ENCODE measurements at places on chromosomes 6 and 20. TPM values are rescaled to one million over a fixed set of nuclear protein-coding genes. Genes with fewer than 3 reads are reported as not detected.

- peak; percentile 58 for DNase-seq
Observed at GRCh38 chr6:142537612-142538478, 236.0 kb downstream of the ADGRG6 start.

DNA sequence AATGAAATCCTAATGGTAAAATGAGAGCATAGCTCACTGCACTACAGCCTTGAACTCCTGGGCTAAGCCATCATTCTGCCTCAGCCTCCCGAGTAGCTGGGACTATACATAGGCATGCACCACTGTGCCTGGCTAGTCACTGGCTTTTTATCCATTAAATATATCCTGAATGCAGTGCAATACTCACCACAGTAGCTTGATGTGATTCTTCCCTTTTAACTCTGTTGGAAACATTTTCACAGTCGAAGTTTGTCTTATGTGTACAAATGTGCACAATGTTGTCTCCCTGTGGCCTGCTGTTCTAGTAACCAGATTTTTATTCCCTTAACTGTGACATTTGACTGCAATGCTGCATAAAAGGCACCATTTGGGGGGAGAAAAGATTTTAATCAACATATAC is 56.7 kb downstream of the TRMT6 start:
- DNase-seq = no peak

DNA sequence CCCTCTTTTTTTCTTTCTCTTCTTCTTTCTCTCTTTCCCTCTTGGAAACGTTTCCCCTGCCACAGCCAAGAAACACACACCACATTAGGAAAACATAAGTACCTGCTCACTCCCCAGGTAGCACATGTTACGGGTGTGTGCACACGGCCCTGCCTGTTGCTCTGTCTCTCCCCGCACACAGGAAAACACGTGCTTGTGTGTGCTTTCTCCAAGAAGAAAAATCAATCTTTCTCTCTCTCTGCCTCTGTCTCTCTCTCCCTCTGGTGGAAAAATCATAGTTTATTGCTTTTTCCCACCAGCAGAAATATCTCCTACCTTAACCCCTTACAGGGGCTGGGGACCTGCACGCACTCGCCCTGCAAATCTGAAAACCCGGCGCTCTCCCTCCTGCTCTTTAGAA is 102.3 kb downstream of the EDN3 start:
- no peak for DNase-seq

- DNase-seq = no peak
Observed at GRCh38 chr6:47235964-47236760, 73.5 kb downstream of the TNFRSF21 start.

- no peak for DNase-seq
Observed at GRCh38 chr6:119543332-119543731, 193.8 kb upstream of the MAN1A1 start.

DNA sequence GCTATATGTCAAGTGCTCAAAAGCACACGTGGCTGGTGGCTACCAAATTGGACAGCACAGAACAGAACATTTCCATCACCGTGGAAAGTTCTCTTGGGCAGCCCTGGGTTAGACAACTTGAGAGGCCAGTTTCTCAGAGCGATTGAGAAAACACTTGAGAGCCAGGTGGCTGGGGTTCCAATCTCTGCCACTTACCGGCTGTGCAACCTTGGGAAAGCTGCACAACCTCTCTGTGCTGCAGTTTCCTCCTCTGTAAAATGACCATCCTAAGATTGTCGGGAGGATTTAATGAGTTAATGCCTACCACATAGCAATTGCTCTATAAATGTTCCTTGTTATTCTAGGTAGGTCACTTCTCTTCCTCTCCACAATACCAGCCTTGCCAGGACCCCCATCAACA is 25.1 kb upstream of the NFATC2 start:
- DNase-seq = no peak

DNA sequence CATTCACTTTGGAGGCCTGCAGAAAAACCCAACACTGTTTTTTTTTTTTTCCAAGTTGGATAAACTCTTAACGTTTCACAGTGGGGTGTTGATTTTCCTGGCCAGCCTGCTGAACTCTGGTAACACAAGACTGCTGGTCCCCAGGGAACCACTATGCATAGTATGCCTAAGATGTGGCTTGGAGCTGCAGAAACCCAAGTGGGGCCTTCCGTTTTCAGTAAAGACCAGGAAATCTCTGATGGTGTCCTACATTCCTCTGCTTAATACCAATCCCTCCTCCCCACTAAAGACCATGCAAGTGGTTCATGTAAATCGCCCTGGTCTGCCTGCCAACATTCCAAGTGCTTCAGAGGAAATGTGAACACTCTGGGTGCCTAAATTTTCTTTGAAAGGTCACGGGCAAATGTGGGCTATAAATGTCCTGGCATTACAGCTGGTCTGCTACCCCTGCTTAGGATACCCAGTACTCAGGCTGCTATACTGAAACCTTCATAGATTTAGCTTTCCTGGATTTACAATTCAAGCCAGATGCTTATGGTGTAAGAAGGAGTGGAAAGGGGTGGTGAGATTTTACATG is 615.4 kb downstream of the MAFB start:
- DNase-seq = peak; percentile 22

- no peak for DNase-seq
Observed at GRCh38 chr20:56348305-56348693, 10.5 kb upstream of the FAM210B start.

- peak; percentile 50 for DNase-seq
Observed at GRCh38 chr6:22413681-22414311, 117.0 kb upstream of the PRL start.

- DNase-seq = no peak
Observed at GRCh38 chr6:41682497-41683272, 44.4 kb downstream of the MDFI start.

DNA sequence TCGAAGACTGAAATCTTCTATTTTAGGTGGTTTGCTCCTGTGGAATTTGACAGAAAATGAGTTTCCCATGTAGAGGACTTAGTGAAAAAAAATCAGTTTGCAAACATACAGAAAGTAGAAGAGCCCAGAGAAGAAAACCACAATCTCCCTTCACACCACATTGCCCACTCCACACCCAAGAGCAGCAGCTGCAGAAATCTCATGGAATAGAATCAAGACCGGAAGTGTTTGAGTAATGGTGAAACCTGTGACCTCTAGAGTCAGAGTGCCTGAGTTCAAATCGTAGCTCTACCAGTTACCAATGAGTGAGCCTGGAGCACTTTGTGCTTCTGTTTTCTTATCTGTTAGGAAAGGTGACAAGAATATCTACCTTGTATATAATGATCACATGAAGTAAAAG is 4.6 kb downstream of the SIRPG start:
- DNase-seq = no peak

DNA sequence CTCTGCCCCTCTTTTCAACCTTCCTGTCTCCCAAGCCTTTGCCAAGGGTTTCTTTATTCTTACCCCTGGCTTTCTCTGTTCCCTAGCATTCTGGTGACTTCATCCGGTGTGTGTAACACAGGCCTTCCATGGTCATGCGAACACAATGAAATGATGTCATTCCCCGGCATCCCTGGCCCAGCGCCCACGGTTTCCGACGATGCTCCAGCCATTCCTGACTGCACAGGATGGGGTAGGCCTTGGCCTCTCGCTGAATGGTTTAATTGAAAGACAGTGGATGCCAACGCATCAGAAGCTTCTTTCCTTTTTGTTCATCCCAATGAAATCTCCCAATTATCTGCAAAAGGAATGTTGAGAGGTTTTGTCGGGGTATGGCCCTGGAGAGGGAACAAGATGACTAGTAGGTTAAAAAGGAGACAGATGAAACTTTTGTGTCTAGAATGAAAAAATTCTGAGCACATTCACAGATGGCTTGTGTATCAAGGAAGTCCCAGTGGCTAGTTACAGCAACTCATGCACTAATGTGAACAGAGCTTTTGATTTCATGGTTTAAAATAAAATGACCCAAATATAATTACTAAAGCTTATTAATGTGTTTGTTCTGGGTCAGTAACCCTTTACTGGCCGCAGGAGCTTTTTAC is 655.0 kb downstream of the QKI start:
- peak; percentile 79 for DNase-seq

- peak; percentile 68 for DNase-seq
Observed at GRCh38 chr6:113591896-113592827, 265.0 kb upstream of the MARCKS start.

GRCh38 chr6:29995340-29995777 is 53.0 kb downstream of the HLA-A start:
- DNase-seq = peak; percentile 47

GRCh38 chr20:364905-365794 is 15.4 kb upstream of the TRIB3 start:
- DNase-seq = peak; percentile 93

DNA sequence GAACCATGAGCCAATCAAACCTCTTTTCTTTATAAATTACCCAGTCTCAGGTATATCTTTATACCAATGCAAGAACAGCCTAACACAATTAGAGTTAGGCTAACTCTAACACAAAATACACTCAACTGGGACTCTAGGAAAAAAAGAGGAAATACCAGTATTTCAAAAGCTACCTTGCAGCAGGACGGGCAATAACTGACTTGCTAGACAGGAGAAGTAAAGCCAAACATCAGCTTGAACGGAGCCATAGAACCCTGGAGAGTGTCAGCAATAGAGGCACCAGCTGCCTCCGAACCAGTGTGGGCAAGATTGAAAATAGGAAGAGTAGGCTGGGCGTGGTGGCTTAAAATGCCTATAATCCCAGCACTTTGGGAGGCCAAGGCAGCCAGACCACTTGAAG is 162.0 kb upstream of the SOX4 start:
- no peak for DNase-seq

- DNase-seq = no peak
Observed at GRCh38 chr6:31720196-31720770, 1.3 kb downstream of the LY6G6C start.

DNA sequence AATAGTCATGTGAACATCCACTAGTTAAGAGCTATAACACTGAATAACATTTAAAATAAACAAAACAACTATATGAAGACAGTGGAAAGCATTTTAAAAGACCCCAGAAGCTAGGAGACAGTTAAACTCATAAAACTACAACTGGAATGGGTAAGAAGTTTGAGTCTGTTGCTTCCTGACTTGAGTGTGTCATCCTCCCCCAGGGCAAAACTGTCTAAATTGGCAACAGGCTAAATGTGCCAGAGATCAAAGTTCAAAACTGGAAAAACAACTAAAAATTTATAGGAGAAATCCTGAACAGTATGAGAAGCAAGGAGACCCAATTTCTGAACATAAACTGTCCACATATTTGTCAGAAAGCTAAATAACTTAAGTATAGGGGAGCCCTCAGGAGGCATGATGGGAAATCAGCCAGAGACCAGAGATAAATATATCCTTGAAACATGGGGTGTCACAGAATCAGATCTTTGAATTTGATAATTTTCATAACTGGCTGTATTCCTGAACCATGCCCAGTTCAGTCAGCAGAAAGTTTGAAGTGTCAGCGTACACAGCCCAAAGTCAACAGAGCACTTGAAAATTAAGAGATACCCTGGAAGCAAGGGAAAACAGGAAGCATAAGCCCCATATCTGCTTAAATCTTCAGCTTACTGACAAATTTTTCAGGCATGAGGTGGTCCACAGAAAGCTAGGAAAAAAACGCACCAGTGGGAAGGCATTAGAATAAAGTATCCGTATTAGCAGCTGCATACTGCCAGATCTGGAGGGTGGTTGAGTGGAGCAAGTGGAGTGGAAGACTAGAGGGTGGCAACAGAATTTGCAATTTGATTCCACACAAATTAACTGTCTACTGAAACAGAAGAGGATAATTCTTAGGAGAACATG is 516.1 kb upstream of the MAN1A1 start:
- peak; percentile 75 for DNase-seq

- DNase-seq = no peak
Observed at GRCh38 chr6:75613056-75613501, 11.4 kb downstream of the SENP6 start.

GRCh38 chr20:38159566-38159956 is 5.5 kb downstream of the TGM2 start:
- DNase-seq = no peak

DNA sequence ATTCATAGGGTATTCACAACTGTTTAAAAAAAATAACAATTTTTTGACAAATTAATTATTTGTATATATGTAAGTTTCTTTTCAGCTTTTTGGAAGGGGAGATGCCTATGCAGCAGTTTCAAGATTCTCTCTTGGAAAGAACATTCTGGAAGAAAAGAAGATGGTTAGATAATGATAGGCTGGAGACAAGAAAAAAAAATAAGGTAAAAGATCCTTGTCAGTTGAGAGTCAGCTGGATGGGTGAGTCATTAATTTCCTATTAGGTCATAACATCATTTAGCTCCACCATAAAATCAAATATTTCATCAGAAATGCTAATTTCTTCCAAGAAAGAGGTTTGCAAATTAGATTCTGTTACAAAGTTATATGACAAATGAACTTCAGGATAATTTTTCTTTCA is 880.4 kb downstream of the EPHA7 start:
- no peak for DNase-seq

DNA sequence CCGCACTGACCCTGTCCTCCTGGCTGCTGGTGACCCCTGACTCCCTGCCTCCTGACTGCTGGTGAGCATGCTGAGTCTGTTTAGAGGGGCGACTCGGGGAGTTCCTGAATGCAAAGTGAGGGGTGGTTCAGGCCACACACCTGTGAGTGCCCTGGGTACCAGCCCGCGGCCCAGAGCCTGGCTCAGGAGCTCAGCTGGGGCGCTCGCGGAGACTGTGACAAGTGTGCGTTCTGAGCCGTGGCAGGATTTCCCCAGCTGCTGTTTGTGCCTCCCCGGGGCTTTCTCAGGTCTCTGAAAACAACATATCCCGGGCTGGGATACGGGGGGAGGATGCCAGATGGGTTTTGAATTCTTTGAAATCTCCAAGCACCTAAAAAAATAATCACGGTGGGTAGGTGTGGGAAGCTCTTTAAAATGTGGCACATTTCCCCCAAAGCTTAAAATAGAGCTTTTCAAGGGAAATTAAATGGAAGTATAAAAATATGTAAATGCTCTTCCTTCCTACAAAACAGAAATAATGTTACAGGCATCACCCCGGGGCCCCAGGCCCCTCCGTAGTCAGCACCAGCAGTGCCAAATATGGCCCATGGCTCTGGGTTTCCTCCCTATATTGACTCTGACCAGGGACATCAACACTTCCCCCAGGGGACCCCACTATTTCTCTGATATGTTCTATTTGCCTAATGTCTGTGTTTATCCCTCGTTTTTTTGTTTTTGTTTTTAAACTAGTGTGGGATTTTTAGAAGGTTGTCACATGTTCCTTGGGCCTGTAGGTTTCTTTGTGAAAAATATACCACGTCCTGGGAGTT is 49.9 kb upstream of the TAGAP start:
- no peak for DNase-seq

GRCh38 chr20:58251348-58251978 is 23.0 kb upstream of the ANKRD60 start:
- DNase-seq = no peak

GRCh38 chr6:626236-626635 is 30.7 kb downstream of the HUS1B start:
- DNase-seq = peak; percentile 44

DNA sequence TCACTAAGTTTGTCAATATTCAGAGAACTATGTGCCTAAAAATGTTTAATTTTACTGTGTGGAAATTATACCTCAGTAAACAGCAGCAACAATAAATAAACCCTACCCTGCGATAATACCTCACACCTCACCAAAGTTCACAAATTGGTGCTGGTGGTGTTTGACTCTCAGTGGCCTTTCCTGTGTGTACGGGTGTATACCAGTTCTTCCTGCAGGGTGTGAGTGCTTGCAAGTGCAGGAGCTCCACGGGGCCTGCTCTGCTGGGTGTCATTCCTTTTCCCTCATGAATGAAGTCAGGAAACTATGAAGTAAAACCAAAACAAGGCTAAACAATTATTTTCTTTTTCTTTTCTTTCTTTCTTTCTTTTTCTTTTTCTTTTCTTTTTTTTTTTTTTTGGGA is 4.1 kb upstream of the ENPP5 start:
- no peak for DNase-seq

Gene RAB44
- not detected for total RNA-seq

Gene PKIB
- 4.2 TPM for total RNA-seq

Gene SMIM13
- total RNA-seq = 16.4 TPM

Gene MYMX
- not detected for total RNA-seq

Gene PAX1
- total RNA-seq = not detected

Gene OR2J3
- not detected for total RNA-seq

Data from M059J (cell line).